ENCODE measurements at places on chromosomes 7 and 10.

DNA sequence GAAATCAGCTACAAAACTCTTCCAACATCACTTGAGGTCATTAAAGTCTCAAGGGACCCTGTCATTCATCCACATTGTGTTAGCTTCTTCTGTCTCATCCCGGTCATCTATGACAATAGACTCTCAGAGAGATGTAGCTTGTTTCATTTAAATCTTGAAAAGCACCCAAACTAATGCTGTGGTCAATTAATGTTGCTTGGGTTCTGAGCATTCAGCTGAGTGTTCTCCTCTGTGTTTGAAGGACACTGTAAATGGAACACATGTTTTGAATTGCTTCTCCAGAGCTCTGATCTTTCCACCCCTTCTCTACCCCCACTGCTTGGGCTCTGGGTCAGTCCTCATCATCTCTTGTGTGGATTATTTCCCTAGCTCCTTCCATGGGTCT is 19.6 kb upstream of the ADD3 start:
- DNase-seq: no peak

DNA sequence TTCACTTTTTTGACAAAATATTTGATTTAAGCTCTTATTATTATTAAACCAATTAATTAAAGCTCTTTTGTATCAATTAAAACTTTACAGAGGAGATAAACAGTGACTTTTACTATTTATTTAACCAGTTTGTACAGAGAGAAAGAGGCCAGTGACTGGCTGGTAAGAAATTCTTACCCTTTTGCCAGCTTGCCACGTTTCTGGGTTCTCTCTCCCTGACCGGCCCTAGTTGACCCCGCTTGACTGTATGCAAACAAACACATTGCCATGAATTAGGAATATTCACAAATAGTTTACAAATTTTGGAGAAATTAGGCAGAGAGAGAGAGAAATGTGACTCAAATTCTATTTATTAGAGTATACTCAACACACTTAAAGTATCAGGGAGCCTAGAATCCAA is 36.2 kb downstream of the NPVF start:
- no peak for DNase-seq

- DNase-seq: no peak
These were observed 76.1 kb upstream of the PITRM1 start for GRCh38 chr10:3248526-3249306.

GRCh38 chr7:141280100-141280499 is 206.2 kb downstream of the TMEM178B start:
- no peak for DNase-seq

- DNase-seq: no peak
These were observed 68.4 kb upstream of the DUSP5 start for GRCh38 chr10:110429301-110429700.

- no peak for DNase-seq
These were observed 108.0 kb downstream of the MKX start for GRCh38 chr10:27637601-27638000.

DNA sequence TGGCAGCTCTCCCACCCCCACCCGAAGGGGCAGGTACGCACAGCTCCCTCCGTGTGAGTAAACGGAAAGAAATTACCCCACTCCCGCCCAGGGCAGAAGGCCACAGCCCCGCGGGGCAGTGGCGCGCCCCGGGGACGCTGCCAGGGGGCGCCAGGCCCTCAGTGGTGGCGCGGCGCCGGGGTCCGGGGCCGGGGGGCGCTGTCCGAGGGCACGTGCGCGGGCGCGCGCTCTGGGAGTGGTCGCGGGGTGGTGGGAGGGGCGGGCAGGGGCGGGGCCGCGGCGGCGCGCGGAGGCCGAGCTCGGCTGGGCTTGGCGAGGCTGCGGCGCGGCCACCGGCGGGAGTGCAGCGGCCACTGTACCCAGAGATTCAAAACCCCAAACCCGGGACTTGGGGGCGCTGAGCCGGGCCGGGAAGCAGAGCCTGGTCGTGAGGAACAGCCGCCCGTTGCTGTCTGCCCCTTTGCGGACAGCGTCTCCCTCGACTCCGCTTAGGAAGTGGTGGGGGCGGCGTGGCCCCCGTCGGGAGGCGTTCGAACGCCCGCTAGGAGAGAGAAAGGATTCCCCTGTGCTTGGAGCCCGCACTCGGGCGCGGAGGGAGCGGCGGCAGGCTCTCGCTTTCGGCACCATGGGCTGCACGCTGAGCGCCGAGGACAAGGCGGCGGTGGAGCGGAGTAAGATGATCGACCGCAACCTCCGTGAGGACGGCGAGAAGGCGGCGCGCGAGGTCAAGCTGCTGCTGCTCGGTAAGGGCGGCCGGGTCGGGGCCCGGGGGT is at the start of gene GNAI1:
Gene GNAI1 (plus strand): TSS at position 296 of the 773 bp plus-strand sequence. CDS start 330 bp downstream, at position 626.
- DNase-seq: no peak

GRCh38 chr10:93071674-93072224 is 1.9 kb upstream of the CYP26A1 start:
- no peak for DNase-seq

GRCh38 chr10:34637418-34637911 is 177.6 kb downstream of the PARD3 start:
- DNase-seq: no peak

DNA sequence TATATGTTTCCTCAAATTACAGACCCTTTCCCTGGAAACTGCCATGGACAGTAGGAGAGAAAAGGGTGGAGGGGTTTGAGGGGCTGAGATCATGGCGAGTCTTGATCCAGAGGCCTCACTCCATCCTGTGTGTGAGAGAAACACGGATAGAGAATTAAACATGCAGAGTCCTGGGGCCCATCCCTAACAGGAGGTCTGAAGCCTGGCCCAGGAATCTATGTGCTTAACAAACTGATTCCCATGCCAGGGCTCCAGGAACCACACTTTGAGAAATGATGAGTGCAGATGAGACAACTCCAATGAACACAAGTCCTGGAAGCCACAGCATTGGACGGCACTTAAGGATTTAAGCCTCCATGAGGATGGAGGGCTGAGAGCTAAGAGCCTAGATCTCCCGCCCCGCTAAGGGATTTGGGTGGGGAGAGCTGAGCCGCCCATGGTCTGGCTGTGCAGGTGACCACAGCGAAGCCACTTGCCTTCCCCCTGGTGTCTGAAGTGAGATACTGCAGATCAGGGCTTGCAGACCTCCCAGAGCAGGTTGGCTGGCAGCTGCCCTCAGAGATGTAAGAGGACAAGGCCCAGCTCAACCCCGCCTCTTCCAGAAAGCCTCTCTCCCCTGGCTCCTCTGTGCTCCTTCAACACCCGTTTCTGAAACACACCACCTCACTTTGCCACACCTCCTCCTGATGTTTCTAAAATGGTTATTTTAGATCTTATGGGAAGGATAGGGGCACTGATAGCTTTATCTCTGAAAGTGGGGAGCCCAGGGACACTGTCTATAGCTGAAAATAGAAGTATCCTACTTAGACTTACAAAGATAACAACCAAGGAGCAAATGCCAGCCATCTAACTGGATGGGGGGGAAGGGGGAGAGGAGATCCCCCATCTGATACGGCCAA is 24.8 kb upstream of the EIF5AL1 start:
- DNase-seq: no peak

GRCh38 chr10:51747216-51747615 is 47.8 kb upstream of the CSTF2T start:
- DNase-seq: no peak

DNA sequence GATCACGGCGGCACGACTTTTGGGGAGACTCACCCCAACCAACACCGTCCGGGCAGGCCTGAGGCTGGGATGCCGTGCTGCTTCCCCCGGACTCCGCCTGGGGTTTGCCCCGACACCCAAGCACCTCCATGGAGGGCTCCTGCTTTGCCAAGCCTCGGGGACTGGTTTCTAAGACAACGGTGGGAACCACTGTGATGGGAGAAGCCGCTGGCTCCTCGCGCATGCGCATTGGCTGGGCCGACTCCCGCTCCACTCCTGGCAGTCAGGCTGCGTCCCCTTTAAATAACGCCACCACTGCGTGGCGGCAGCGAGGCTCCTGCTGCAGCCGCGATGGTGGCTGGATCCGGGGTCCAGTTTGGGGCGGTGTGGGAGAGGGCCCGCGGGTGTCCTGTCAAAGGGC is 201.0 kb downstream of the ZNF716 start:
- DNase-seq: no peak

DNA sequence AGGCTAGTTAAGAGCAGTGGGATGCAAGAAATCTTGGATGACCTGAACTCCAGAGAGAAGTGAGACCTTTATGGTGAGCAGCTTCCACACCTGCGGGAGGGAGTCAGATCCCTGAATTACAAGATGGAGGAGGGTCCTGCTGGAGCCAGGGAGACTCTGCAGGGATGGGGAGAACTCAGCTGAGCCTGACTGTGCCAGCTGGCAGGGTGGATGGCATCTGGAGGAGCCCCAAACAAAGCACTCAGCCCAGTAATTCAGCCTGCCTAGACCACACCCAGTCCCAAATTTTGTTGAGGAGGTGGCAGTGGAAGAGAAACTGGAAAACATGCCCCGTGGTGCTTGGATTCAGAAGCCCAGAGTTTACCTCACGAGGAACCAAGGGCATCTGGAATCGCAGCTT is 208.2 kb downstream of the WDR11 start:
- no peak for DNase-seq

GRCh38 chr10:12921163-12921562 is 80.3 kb downstream of the CCDC3 start:
- no peak for DNase-seq

DNA sequence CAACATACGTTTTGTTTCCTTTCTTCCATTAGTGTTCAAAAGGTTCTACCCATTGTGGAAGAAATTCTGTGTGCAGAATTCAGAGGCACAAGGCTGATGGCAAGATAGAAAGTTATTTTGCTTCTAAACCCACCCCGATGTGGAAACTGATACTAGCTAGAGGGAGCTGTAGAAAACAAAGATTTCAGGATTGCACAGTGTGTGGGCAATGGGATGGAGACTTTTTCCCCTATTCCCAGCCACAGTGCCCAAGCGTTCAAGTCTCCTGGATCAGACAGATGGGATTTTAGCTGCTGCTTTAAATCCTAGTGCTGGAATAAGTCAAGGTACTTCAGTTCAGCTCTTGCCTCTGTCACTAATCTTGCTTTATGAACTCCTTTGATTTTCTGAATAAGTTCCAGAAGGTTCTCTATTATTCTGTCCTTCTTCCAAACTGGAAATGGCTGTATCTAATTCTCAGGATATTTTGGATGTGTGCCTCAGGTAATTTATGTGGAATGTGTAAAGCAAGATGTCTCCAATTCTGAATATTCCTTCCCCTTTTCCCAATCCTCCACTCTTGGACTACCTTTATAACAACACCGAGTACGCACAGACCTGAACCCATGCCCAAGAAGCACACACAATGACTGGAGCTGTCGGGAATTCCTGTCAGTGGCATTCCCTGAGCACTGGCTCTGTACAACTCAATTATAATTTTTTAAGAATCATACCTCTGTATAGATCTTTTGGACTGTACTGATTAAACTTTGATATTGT is 473.0 kb downstream of the PLXDC2 start:
- no peak for DNase-seq

GRCh38 chr10:105952153-105952552 is 1212.4 kb downstream of the SORCS1 start:
- no peak for DNase-seq

DNA sequence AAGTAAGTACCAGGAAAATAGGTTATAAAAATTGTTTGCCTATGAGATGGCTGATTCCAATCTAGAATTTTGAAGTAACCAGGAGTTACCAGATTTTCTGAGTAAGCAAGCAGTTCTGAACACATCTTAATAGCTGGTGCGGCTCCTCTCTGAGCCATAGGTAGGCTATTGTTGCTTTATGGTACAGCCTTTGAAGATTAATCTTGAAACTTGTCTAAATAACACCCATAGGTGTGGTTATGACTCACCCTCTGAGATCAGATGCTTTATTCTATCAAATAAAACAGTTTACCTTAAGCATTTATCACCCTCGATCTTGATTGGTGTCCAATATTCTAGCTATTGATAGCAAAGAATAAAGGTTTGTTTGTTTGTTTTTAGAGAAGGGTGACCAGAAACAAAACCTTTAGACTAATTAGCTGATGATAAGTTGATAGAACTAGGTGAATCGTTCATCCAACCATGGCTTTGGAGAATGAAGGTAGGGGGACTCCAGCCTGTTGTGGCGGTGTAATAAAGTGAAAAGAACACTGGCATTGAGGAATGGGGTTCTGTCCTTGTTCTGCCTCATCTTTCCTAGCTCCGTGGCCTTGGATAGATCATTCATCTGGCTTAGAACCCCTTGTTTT is 72.2 kb downstream of the VTI1A start:
- no peak for DNase-seq

DNA sequence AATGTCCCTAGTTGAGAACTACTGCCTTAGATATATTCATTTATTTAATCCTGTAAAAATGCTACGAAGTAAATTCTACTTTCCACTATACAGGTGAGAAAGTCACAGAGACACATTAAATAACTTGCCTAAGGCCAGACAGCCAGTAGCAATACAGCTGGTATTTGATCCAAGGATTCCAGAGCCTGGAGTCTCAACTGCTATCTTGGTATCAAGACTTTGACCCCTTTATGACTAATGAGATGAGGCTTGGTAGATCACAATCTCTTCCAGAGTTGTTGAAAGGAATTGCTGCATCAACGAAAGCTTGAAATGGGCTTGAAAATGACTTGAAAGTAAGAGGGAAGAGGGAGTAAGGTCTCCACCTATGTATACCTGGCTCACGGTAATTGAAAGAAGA is 83.3 kb downstream of the ORC5 start:
- DNase-seq: no peak

- no peak for DNase-seq
These were observed 24.7 kb downstream of the UBE2D1 start for GRCh38 chr10:58359541-58359940.

DNA sequence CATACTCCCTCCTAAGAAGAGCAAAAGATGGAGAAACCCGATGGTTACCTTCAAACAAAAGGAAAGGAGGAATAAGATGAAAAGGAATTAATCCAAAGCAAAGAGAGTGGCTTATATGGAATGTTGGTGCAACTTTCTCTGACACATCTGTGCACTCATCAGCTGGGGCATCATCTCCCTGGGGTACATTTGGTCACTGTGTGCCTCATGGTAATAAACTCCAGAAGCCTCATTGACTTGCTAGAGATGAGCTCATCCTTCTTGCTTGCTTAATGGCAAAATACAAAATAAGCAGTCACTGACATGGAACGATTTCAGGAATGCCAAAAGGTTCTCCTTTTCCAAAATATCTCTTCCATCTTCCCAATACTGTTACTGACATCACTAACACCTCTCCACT is 22.5 kb downstream of the CAV1 start:
- no peak for DNase-seq

DNA sequence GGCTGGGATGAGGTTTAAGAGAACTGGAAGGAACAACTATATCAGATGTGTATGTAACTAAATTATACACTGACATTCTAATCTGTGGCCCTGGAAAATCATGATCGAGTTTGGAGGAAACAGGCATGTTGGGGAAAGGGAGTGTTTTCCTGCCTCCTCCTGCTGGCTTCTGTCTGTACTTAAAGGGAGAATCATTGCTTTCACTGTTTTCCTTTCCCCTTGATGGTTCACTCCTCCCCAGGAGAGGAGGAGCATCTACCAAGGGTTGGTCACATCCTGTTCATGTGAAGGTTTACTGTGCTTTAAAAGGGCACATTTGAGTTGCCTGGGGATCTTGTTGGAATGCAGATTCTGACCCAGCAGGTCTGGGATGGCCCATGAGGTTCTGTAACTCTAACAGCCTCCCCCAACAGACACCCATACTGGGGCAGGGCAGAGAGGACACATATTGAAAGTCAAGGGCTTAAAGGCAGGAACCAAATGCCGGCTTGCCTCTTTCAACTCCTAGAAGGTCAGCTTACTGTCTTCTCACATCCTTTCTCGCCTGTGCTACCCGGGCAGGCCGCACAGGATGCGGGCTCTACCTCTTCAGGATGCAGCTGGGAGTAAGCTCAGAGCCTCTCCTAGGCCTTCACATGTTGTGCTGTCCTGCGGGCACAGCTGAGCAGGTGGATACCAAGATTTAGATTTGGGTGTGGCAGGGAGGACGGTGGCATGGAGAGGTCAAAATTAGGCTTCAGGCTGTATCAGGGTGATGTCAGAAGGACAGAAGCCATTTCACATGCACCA is 694.8 kb downstream of the KCNMA1 start:
- DNase-seq: no peak
